ENCODE measurements at places on chromosomes 3 and 15. TPM values are rescaled to one million over a fixed set of nuclear protein-coding genes. Genes with fewer than 3 reads are reported as not detected.
A peak's percentile ranks its signal among the peaks of the same experiment; 100 is the strongest.

GRCh38 chr3:37014620-37015019, 21.3 kb downstream of the MLH1 start:
- no peak for DNase-seq
- H3K36me3 ChIP-seq: peaks cover 83% of the 10 kb centered on the region

GRCh38 chr3:116000311-116000710, 377.0 kb downstream of the GAP43 start:
- H3K27me3 ChIP-seq: no peaks in the 10 kb centered on the region
- no peaks in the 10 kb centered on the region for H3K36me3 ChIP-seq
- DNase-seq: no peak
- no peak overlapping the region for H3K4me3 ChIP-seq
- no peaks in the 10 kb centered on the region for H3K4me1 ChIP-seq
- no peak overlapping the region for H3K27ac ChIP-seq

- no peaks in the 10 kb centered on the region for H3K36me3 ChIP-seq
- no peaks in the 10 kb centered on the region for H3K27me3 ChIP-seq
- H3K4me1 ChIP-seq: peaks cover 13% of the 10 kb centered on the region
- peak; percentile 98 for DNase-seq
These were observed at the start of gene CHCHD6 for GRCh38 chr3:126703512-126704493. Gene CHCHD6 (plus strand): TSS chr3:126704240. CDS start chr3:126704313, 73 bp downstream.

- no peaks in the 10 kb centered on the region for H3K27me3 ChIP-seq
- H3K27ac ChIP-seq: no peak overlapping the region
- H3K36me3 ChIP-seq: no peaks in the 10 kb centered on the region
- H3K4me1 ChIP-seq: no peaks in the 10 kb centered on the region
These were observed 435.2 kb upstream of the GBE1 start for GRCh38 chr3:82196645-82197044.

DNA sequence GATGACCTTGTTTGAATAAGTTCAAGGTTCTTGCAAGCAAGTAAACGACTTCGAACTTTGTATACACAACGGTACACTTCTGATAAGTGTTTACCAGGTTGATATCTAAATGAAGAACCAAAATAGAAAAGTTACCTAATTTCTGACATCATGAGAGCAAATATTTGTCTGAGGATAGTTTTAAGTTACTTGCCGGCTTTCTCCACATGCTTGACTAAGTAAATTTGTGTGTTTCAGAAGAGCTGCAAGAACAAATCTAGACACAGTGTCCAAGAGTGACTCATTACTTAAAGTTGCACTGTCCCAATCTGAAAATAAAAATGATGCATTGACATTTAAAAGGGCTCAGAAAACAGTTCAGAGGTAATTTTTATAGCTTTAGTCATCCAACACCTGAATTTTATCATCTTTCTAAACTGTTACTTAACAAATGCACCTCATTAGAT, 115.1 kb downstream of the HERC1 start:
- no peak overlapping the region for H3K4me3 ChIP-seq
- no peaks in the 10 kb centered on the region for H3K27me3 ChIP-seq
- H3K4me1 ChIP-seq: peaks cover 14% of the 10 kb centered on the region
- H3K27ac ChIP-seq: no peak overlapping the region
- DNase-seq: no peak

DNA sequence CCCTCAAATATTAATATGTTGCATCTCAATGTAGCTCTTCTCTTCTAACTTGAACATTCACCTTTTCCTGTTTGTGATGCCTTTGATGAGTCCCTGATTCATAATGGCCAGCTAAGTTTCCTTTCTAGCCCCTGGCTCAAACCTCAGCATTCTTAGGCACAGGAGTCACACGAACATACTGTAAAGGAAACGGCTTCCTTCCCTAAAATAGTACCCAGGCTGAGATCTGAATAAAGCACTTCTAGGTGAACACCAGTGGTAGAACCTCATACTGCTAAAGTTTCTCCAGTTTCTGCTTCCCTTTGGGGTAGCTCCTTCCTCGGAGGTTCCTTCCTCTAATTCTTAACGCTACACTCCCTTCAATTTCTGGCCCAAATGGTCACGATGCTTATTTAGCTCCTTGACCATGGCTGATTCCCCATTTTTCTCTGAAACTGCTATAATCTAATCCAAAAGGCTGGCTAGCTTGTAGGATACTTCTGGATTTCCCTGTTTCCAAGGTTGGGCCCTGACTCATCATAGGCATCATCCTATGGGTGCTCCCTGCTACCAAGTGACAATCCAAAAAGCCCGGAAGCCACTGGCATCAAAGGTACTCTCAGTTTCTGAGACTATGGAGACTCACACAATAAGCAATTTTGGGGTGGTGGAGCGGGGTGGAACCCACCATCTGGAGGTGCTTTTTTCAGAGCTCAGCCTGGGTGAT, 2.4 kb downstream of the ANAPC13 start:
- H3K27ac ChIP-seq: peak overlapping the region; percentile 51
- no peaks in the 10 kb centered on the region for H3K27me3 ChIP-seq
- H3K36me3 ChIP-seq: peaks cover 38% of the 10 kb centered on the region
- peaks cover 31% of the 10 kb centered on the region for H3K4me1 ChIP-seq

SI gene
- not detected for total RNA-seq
